ENCODE measurements at places on chromosomes 2 and 18.

DNA sequence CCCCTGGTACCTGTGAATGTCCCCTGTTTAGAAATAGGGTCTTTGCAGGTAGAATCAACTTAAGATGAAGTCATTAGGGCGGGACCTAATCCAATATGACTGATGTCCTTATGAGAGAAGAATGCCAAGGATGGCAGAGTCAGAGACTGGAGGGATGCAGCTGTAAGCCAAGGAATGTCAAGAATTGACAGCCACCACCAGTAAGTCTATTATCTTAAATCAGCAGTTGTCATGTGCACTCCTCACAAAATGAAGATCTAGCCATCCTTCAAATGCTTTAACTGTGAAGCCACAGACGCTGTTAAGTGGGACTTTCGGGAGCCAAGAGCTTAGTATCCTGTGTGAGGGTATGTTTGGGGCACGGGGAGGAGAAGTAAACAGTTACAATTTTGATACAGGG lies 83.2 kb downstream of the ITGA4 start:
- DNase-seq, result no peak

- DNase-seq, result peak; percentile 24
Measured at GRCh38 chr2:198127627-198128026, 323.2 kb downstream of the PLCL1 start.

DNA sequence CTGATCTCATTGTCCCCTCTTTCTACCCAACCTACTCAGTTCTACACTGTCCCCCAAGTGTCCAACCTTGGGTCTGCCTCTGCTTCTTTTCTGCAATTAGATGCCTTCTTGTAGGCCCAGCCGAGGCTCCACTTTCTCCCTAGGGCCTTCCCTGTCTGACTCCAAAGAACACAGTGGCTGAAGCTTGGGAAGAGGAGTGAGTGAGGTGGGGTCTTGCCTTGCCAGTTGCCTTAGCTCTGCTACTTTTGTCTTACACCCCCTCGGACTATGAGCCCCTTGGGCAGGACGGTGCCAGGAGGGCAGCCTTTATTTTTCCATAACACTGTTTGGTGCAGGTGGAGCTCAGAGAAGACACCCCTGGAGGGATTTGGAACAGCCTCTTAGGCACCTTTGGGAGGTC lies 345.1 kb downstream of the CYP26B1 start:
- no peak for DNase-seq

DNA sequence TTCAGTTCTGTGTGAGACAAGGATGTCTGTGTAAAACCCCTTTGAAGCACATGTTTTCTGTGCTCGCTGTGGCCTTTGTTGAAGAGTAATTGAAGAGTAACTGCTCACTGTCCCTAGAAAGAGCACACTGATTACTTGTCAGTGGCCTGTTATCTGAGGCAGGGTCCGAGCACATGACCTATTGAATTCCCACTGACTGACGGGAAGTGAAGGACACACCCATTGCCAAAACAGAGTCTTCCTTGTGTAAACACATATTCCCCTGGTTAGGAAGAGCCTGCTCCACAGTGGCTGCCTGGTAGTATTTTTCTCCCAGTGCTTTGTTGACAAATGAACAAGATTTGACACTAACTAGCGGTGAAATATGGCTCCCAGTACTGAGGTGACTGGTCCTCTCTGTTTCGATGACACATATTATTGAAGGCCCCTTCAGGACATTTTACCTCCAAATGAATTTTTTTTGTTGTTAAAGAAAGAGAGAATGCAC lies 148.5 kb upstream of the GYPC start:
- no peak for DNase-seq

- no peak for DNase-seq
Measured at GRCh38 chr2:49569176-49569575, 414.9 kb upstream of the FSHR start.

GRCh38 chr2:191678437-191679100 lies 633 bp downstream of the NABP1 start:
- no peak for DNase-seq

- no peak for DNase-seq
Measured at GRCh38 chr2:189799531-189799930, 15.3 kb downstream of the PMS1 start.

- no peak for DNase-seq
Measured at GRCh38 chr18:77896586-77897252, 647.1 kb downstream of the GALR1 start.

DNA sequence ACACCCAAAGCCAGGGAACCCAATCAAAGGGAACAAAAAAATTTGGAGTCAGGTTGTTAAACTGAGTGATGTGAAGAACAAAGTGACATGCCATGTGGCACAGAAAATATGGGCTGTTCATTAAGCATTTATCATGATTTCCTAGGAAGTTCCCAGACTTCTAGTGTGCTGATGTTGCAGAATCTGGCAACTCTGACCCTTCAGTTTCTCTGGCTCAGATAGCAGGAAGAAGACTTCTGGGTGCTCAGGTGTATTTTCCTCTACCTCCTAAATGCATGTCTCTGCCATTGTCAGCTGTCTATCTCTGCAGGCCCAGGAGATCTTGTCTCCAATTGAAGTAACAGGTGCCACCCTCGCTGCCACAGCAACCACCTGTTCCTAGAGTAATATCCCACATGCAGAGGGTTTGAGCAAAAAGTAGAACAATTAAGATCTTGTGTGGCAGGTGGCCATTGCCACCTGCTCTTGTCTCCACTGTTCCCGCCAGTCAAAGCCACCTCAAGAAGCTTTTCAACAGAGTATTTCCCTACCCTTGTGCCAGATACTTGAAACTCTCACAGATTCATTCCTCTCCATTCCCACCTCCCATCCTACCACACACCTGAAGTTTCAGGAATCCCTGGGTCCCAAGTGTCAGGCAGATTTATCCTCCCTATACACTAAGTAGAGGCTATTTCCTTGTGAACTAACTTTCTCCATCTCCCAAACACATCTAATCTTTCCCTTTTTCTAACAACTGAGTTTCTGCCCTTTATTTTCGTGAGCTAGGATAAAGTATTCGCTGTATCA lies 533.7 kb upstream of the CHAC2 start:
- no peak for DNase-seq

DNA sequence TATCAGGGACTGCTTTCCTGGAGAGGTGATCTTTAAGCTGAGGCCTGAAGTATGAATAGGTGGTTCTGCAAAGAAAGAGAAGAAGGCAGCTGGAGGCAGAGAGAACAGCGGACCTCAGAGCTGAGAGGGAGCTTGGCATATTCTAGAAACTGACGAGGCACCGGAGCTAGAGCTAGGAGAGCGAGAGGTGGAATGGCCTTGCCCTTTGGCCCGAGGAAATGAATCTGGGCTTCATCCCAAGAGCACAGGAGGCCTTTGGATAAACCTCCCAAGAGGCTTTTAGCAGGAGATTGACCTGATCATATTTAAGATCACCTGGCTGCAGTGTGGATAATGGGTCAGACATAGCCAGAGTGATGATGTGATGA lies 7.9 kb downstream of the DYSF start:
- no peak for DNase-seq

- no peak for DNase-seq
Measured at GRCh38 chr2:99602476-99602875, 112.7 kb upstream of the REV1 start.

- DNase-seq, result no peak
Measured at GRCh38 chr2:100064592-100065428, 77.6 kb downstream of the AFF3 start.

DNA sequence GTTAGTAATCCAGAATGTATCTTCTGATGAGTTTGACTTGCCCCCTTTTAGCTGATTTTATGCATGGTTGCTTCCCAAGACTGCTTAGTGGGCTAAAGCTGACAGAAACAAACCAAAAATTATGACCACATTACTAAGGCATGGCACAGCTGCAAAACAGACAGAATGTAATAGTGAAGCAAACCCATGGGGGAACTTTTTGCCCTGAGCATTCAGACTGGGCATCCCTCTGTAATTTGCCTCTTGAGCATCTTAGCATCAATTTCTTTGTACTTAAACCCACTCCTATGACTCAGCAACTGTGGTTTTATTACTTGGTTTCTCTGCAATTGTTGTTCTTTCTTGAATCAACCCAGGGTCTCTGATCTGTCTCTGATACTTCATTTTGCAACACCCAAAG lies 487.3 kb upstream of the DCC start:
- DNase-seq, result no peak

GRCh38 chr18:79789901-79790890 lies 7.5 kb upstream of the KCNG2 start:
- peak; percentile 75 for DNase-seq

GRCh38 chr2:131044075-131044756 lies 49.0 kb downstream of the FAM168B start:
- no peak for DNase-seq

- DNase-seq, result no peak
Measured at GRCh38 chr2:128549094-128549493, 230.4 kb upstream of the HS6ST1 start.

GRCh38 chr2:69639266-69639665 lies 4.3 kb downstream of the AAK1 start:
- no peak for DNase-seq

GRCh38 chr2:144682248-144682647 lies 162.3 kb upstream of the ZEB2 start:
- DNase-seq, result no peak

GRCh38 chr2:41990688-41991087 lies 57.1 kb upstream of the PKDCC start:
- no peak for DNase-seq
